ENCODE measurements at places on chromosomes 5 and 9. TPM values are rescaled to one million over a fixed set of nuclear protein-coding genes. Genes with fewer than 3 reads are reported as not detected.

The ZSWIM6 gene
- 31.5 TPM for total RNA-seq

The FSTL4 gene
- total RNA-seq = 6.0 TPM

The SH3RF2 gene
- 0.94 TPM for total RNA-seq

The FAM78A gene
- 2.7 TPM for total RNA-seq

The HAVCR1 gene
- total RNA-seq = 0.11 TPM

The ZNF658 gene
- 17.4 TPM for total RNA-seq

The NR5A1 gene
- 0.10 TPM for total RNA-seq

The PTGS1 gene
- total RNA-seq = 3.1 TPM

The ESM1 gene
- total RNA-seq = 3.9 TPM

The TLR4 gene
- total RNA-seq = 35.2 TPM

The GRM6 gene
- 0.06 TPM for total RNA-seq

The MCIDAS gene
- not detected for total RNA-seq

The PCDHGA4 gene
- total RNA-seq = 7.5 TPM

Data from spinal cord (tissue), 10 donors.